ENCODE measurements at places on chromosomes 3 and 15. TPM values are rescaled to one million over a fixed set of nuclear protein-coding genes. Genes with fewer than 3 reads are reported as not detected.

The PROK2 gene
- 2.3 TPM for total RNA-seq

The SLITRK3 gene
- total RNA-seq, result 0.11 TPM

The ANKUB1 gene
- not detected for total RNA-seq

The SCAANT1 gene
- not detected for total RNA-seq

The SPRED1 gene
- 9.5 TPM for total RNA-seq

The GOLGA8J gene
- total RNA-seq, result 1.1 TPM

The CDHR4 gene
- total RNA-seq, result not detected

The ISG20 gene
- total RNA-seq, result 16.3 TPM

GRCh38 chr3:61574854-61575253, 13.5 kb downstream of the PTPRG start:
- H3K27ac ChIP-seq, result no peak overlapping the region
- DNase-seq, result no peak
- no peaks in the 10 kb centered on the region for H3K27me3 ChIP-seq

GRCh38 chr3:108153451-108153981, 62.7 kb upstream of the CD47 start:
- H3K27me3 ChIP-seq, result no peaks in the 10 kb centered on the region
- no peak overlapping the region for H3K4me3 ChIP-seq
- no peak overlapping the region for H3K27ac ChIP-seq
- no peaks in the 10 kb centered on the region for H3K4me1 ChIP-seq
- DNase-seq, result peak; percentile 11

GRCh38 chr3:426072-426471, 229.5 kb downstream of the CHL1 start:
- H3K27ac ChIP-seq, result no peak overlapping the region
- no peaks in the 10 kb centered on the region for H3K4me1 ChIP-seq
- no peaks in the 10 kb centered on the region for H3K27me3 ChIP-seq
- H3K4me3 ChIP-seq, result no peak overlapping the region
- DNase-seq, result no peak

- H3K4me3 ChIP-seq, result no peak overlapping the region
- no peaks in the 10 kb centered on the region for H3K4me1 ChIP-seq
- H3K27ac ChIP-seq, result no peak overlapping the region
- H3K36me3 ChIP-seq, result no peaks in the 10 kb centered on the region
- H3K27me3 ChIP-seq, result no peaks in the 10 kb centered on the region
These were observed 139.7 kb upstream of the CFAP20DC start for GRCh38 chr3:59189526-59189925.

- DNase-seq, result no peak
- no peak overlapping the region for H3K27ac ChIP-seq
- no peaks in the 10 kb centered on the region for H3K4me1 ChIP-seq
- no peak overlapping the region for H3K4me3 ChIP-seq
These were observed 10.9 kb upstream of the AADACL2 start for GRCh38 chr3:151722856-151723255.

GRCh38 chr3:181623924-181624694, 87.6 kb upstream of the SOX2 start:
- no peak overlapping the region for H3K4me3 ChIP-seq
- no peak overlapping the region for H3K27ac ChIP-seq
- no peak for DNase-seq
- H3K27me3 ChIP-seq, result no peaks in the 10 kb centered on the region
- no peaks in the 10 kb centered on the region for H3K4me1 ChIP-seq
- H3K36me3 ChIP-seq, result no peaks in the 10 kb centered on the region

DNA sequence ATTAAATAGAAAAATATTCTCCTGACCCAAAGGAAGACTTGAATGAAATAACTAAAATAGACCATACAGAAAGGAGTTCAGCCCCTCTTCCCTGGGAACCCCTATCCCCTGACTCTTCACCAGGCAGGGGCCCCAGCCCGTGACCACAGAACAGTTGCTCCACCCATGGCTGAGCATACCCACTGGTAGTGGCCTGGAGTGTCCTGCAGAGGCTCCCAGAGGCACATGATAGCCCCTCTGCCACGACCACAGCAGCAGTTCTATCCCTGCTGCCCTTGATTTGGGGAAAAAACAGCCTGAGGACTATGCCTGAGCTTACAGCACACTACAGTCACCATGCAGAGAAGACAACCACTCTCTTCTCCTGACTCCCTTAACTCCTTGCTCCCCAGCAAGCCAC, 31.8 kb downstream of the TTC14 start:
- no peak for DNase-seq
- no peak overlapping the region for H3K27ac ChIP-seq
- H3K36me3 ChIP-seq, result no peaks in the 10 kb centered on the region
- H3K4me3 ChIP-seq, result no peak overlapping the region
- no peaks in the 10 kb centered on the region for H3K27me3 ChIP-seq

DNA sequence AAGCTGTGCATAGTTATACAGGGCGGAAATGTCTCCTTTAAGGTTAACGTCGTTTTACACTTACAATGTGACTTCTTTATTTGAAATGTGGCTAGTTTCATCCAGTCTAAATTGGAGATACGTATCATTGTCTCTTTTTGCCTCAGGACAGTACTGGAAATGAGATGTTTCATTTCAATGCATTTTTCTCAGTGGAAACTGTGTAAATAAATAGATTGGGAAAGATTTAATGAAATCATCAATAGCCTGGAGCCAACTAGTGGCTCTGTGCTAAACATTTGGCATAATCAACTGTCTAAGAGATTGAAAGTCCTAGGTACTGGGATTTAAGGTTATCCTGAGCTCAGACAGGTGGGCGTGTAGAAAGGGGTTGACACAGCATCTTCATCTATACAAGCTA, 691.5 kb upstream of the CCDC54 start:
- DNase-seq, result no peak
- no peaks in the 10 kb centered on the region for H3K27me3 ChIP-seq
- H3K4me3 ChIP-seq, result no peak overlapping the region
- H3K36me3 ChIP-seq, result no peaks in the 10 kb centered on the region
- H3K4me1 ChIP-seq, result no peaks in the 10 kb centered on the region

- no peak overlapping the region for H3K4me3 ChIP-seq
- no peaks in the 10 kb centered on the region for H3K27me3 ChIP-seq
- H3K36me3 ChIP-seq, result no peaks in the 10 kb centered on the region
- no peak for DNase-seq
- H3K4me1 ChIP-seq, result no peaks in the 10 kb centered on the region
- H3K27ac ChIP-seq, result no peak overlapping the region
These were observed 67.7 kb downstream of the FOXP1 start for GRCh38 chr3:71515636-71516365.

GRCh38 chr15:33068007-33068481, 126.5 kb downstream of the FMN1 start:
- DNase-seq, result peak; percentile 65
- H3K4me1 ChIP-seq, result peaks cover 9% of the 10 kb centered on the region
- no peaks in the 10 kb centered on the region for H3K36me3 ChIP-seq
- H3K27me3 ChIP-seq, result no peaks in the 10 kb centered on the region
- H3K27ac ChIP-seq, result peak overlapping the region; percentile 70

DNA sequence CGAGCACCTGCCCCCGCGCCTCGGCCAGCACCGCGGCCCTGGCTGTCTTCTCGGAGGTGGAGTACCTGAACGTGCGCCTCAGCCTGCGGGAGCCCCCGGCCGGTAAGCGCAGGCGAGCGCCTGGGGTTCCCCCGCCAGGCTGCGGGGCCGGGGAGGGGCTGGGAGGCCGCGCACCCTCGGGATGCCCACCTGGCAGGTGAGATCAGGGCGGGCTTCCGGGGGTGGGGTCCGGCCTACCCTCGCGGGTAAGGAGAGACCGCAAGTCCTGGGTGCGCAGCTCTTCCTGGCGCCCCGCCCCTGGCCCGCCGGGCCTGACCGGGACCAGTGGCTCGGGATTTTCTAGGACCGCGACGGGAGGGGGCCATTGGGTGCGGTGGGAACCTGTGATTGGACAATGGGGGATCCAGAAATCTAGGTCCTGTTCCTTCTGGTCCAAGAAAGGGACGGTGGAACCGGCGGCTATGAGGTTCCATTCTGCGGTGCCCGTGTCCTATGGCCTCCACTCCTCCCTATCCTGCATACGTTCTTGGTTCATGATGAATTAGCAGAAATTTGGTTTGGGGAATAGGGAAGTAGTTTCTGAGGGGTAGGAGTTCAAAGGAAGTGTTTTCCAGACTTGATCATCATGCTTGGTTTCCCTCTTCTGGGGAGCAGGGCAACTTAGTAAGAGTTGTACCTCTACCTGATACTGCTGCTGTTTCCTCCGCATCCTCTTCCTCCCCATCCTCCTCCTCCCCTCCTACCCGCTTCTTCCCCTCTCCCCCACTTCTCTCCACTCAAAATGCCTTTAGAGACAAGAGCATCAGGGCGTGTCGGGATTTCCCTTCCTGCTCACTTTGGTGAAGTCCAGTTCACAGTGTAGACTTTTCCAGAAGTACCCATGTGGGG, 808 bp downstream of the ARRDC4 start:
- H3K4me3 ChIP-seq, result peak overlapping the region; percentile 86
- no peaks in the 10 kb centered on the region for H3K36me3 ChIP-seq
- H3K4me1 ChIP-seq, result no peaks in the 10 kb centered on the region
- no peaks in the 10 kb centered on the region for H3K27me3 ChIP-seq
- peak; percentile 18 for DNase-seq

DNA sequence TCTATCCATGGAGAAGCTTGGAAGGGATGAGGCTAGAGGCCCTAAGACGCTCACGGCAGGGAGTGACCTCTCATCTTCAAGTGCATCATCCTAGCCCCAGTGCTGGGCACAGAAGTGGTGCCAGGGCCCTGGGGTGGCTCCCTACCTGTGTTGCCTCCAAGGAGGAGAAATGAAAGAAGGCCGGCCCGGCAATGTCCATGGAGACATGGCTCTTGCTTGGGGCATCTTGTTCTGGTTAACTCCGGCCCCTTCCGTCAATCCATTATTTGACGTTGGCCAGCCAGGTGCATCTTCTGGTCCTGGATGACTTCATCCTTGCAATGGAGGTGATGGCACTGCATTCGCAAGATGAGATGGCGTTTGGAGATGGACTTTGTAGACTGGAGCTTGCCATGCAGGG, 83.2 kb upstream of the ALDH1L1 start:
- no peak overlapping the region for H3K4me3 ChIP-seq
- H3K27me3 ChIP-seq, result no peaks in the 10 kb centered on the region
- no peak for DNase-seq
- peaks cover 4% of the 10 kb centered on the region for H3K4me1 ChIP-seq
- no peak overlapping the region for H3K27ac ChIP-seq
- H3K36me3 ChIP-seq, result no peaks in the 10 kb centered on the region

GRCh38 chr15:51620641-51621040, 1.9 kb downstream of the DMXL2 start:
- H3K27me3 ChIP-seq, result no peaks in the 10 kb centered on the region
- H3K4me1 ChIP-seq, result no peaks in the 10 kb centered on the region
- no peaks in the 10 kb centered on the region for H3K36me3 ChIP-seq
- DNase-seq, result no peak

- H3K4me1 ChIP-seq, result no peaks in the 10 kb centered on the region
- H3K27ac ChIP-seq, result no peak overlapping the region
- DNase-seq, result no peak
- H3K36me3 ChIP-seq, result no peaks in the 10 kb centered on the region
These were observed 13.6 kb upstream of the COMMD2 start for GRCh38 chr3:149765762-149766334.

GRCh38 chr3:2684046-2684445, 426.1 kb downstream of the IL5RA start:
- H3K4me3 ChIP-seq, result no peak overlapping the region
- no peaks in the 10 kb centered on the region for H3K27me3 ChIP-seq
- H3K36me3 ChIP-seq, result no peaks in the 10 kb centered on the region
- DNase-seq, result no peak
- no peak overlapping the region for H3K27ac ChIP-seq

DNA sequence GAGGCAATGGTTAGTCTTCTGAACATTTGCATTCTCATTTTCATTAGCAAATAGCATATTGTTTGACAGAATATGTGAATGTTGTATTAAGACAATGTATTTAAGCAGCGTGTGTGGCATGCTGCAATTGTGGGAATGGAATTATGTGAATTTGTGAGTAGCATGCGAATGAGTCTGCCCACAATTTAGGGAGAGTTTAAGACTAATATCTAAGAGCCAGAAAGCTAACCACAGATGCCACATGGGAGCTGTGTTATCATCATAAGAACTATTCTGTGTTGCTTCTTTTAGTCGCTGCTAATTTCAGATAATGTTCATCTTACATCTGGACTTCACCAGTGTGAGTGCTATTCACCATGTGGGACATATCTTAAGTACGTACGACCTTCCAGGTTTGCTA, 494.5 kb downstream of the RBMS3 start:
- DNase-seq, result no peak
- no peaks in the 10 kb centered on the region for H3K36me3 ChIP-seq
- H3K27ac ChIP-seq, result no peak overlapping the region

DNA sequence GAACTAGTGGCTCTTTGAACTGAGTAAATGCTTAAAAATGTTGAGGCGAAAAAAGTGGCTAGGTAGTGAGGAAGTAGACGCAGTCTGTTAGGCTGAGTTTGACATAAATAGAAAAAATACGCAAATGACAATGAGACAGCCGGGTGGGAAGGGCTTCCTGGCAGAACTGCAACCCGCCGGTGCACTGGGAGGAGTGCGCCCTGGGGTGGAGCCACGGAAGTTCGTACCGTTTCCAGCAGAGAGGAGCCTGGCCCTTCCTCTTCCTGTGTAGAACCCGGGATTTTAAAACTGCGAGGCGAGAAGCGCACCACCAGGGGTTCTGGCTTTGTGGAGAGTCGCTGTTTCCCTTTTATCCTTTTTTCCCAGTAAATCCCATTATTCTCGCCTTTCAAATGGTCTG, 602.6 kb downstream of the PYDC2 start:
- no peak for DNase-seq
- no peaks in the 10 kb centered on the region for H3K36me3 ChIP-seq
- H3K4me3 ChIP-seq, result no peak overlapping the region
- no peak overlapping the region for H3K27ac ChIP-seq
- H3K27me3 ChIP-seq, result no peaks in the 10 kb centered on the region
- no peaks in the 10 kb centered on the region for H3K4me1 ChIP-seq

DNA sequence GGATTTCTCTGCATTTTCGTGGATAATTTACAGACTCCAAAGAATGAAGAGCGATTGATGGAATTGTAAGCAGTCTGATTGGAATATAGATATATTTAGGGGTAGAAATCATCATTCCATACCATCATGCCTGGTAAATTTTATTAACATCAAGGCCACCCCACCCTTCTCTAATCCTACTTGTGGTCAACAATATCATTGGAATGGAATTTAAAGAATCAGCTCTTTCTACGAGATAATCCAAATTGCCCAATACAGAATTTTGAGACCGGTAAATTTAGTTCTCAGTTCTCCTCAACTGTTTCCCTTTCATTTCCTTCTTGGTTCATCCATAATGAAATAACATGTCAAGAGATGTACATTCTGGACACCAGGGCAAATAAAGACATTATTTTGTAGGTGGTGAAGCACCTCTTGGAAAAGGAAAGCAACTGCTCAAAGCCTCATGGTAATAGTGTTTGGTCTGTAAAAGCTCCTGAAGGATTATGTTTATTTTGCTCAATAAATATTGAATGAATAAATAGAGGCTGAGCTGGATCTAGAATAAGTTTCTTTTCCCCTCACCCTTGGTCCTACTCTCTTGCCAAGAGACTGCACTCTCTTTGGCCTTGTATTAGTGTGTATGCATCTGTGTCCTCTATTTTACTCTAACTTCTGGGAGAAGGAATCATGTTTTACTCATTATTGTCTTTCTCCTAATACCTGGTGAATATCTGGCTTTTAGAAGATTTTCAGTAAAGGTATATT, 133.7 kb upstream of the BCL6 start:
- H3K27me3 ChIP-seq, result no peaks in the 10 kb centered on the region
- no peak overlapping the region for H3K27ac ChIP-seq
- H3K36me3 ChIP-seq, result no peaks in the 10 kb centered on the region
